Activated naive CD4-positive, alpha-beta T cell treated with anti-CD3 and anti-CD28 coated beads, Interleukin-2, amount 50 U/mL, for 72 hours (primary cell): ENCODE measurements at places on chromosomes 7 and 10. TPM values are rescaled to one million over a fixed set of nuclear protein-coding genes. Genes with fewer than 3 reads are reported as not detected.

DNA sequence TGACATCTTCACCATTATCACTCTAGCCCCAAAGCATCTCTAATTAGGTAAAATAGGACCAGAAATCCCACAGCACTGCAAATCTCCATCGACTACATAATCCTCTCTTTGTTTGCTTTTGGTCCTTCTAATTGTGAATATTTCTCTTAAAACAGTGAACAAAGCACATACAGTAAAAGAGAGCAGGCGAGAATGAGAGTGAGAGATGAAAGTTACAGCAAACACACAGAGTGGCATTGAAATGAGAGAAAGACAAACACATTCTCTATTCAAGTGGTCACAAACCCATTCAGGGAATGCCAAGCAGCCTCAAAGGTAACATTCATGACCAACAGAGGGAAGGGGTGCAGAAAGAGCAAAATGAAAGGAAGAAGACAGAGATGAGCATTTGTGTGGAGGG is 109.8 kb upstream of the PTN start:
- no peak for DNase-seq

DNA sequence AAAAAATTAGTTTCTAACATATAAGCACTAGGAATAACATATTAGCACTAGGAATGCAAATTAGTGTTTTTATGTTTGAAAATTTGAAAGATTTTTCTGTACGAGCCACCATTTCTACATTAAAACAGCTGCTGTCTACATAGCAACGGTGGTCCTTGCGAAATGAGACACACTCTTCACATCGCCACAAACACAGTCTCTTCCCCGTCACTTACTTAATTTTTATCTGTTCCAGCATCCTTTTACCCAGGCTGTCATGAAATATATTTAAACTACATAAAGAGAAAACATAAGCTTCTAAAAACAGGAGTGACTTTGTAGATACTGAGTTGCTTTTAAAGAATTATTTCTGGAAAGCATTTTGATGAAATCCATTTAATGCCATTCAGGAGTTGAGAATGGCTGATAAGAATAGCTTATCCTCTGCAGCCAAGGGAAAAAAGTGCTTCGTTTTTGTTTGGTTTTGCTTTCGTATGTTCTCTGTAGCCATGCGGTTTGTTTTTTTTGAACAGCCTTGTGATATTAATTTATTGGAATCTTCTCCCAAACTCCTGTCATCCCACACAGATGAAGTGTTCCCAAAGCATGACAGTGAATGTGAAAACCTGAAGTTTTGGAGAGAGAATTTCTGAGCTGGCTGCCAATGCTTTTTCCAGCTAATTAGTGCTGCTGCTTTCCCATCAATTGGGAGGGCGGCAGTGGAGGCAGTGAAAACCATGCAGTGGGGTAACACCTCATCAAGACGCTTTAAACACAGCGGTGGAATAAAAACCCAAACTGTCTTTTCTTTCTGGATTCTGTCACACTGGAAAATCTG is 603.7 kb upstream of the ADARB2 start:
- DNase-seq, result no peak

DNA sequence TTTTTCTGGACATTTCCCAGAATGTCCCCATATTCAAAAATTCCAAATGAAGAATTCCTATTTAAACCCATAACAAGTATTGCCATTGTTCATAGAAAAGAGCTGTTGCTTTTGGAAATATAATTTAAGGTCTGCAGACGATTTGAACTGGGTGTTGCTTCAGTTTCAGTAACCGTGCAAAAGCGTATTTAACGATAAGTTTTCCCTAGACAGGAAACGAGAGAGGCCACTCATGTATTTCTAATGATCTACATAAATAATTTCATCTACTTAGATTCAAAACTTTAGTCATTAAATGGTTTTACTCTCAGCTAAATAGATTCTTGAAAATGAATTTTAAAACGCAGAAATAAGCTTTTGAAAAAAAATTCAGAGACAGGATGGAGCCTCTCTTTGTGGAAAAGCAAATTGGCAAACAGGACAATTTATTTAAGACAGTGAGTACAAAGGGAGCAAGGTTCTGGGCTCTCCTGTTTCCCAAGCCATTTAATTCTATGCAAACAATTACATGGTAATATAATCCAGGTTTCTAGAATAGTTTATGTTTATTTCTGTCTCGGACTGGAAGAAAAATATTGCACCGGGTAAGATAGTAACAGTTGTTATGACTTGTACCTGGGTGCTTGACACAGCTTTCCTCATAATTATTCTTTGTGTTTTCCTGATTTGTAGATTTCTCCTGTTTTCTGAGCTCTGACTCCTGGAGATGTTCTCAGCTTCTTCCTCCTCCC is 263.0 kb downstream of the BAMBI start:
- no peak for DNase-seq

DNA sequence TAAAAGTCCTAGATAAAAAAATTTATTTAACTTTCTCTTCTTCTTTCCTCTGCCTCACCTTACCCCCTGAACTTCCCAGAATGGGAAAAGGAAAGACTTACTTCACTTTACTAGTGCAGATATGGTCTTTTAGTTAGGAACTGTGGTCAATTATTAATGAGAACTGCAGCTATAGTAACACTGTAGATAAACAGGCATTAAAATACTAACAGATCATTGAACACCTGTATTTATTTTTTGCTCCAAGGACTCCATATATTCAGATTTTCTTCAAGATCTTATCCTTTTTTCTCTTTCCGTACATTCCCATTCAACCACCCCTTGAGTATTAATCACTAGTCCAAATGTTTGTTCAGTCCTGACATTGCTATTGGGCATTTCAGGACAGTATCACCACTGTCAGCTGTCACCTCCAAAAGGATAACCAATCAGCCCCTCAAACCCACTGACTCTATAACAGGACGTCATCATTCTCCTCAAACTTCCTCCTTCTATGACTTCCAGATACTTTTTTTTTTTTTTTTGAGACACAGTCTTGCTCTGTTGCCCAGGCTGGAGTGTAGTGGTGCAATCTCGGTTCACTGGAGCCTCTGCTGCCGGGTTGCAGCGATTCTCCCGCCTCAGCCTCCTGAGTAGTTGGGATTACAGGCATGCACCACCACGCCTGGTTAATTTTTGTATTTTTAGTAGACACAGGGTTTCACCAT is 4.2 kb downstream of the CPVL start:
- DNase-seq, result no peak

DNA sequence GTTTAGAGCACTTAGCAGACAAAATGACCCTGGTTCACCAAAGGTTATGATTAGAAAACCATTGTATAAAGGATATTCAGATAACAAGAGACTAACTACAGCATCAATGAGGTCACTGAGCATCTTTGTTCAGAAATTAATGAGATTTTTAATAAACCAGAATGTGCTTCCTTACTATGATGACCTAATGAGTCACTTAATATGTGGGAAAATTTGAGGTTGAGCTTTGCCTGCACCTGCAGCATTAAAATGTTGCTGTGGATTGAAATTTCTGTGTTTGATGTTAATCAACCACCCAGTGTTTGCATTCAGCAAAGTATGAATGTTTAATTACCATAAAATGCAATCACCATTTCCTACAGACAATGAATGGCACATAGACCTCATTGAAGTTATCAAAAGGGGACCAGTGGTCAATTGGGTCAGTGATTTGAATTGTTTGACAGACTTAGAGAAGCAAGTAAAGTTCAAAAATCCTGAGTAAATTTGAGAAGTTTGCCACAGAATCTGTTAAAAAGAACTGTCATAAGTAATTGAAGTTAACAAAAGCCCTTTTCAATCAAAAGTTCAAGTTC is 45.8 kb downstream of the EXOC6 start:
- DNase-seq, result no peak

GRCh38 chr7:17944720-17945119 is 4.4 kb upstream of the SNX13 start:
- DNase-seq, result no peak

DNA sequence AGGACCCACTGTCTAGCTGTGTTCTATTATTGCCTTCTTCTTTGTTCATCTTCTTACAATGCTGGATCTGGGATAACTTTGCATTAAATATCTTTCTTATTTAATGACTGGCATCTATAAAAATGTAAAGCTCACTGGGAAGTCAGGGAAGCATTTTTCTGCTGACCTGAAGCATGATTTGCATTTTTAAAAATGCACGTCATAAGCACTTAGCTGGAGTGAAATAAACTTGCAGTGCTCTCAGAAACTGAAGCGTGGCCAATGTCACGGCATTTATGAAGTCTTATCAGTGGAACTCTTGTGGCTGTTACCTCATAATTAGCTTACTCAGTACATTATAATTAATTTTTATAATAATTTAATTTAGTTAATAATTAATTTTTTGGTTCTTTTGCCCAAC is 59.1 kb downstream of the FRMD4A start:
- DNase-seq, result no peak

- no peak for DNase-seq
Observed at GRCh38 chr7:50496569-50496968, 46.4 kb upstream of the FIGNL1 start.

DNA sequence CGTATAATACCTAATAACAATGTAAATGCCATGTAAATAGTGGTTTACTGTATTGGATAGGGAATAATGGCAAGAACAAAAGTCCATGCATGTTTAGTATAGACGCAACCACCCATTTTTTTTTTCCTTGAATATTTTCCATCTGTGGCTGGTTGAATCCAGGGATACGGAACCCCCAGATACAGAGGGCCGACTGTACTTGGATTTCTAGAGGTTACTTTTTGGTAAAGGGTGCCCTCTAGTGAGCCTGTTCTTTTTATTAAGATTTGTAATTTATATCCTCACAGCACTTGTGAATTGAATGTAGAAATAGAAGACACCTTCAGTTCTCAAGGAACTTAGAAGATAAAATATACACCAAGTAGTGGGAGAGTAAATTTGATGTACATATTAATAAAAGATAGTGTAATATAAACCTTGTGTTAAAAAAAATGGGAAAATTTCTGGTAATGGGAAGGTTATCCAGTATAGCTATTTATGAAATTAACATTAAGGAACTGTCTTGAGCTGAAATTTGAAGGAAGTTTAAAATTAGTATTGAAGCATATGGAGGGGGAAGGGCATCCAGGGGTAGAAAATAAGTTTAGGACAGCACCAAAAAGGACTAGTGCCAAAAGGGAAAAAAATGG is 32.0 kb downstream of the EXOC6 start:
- DNase-seq, result no peak

DNA sequence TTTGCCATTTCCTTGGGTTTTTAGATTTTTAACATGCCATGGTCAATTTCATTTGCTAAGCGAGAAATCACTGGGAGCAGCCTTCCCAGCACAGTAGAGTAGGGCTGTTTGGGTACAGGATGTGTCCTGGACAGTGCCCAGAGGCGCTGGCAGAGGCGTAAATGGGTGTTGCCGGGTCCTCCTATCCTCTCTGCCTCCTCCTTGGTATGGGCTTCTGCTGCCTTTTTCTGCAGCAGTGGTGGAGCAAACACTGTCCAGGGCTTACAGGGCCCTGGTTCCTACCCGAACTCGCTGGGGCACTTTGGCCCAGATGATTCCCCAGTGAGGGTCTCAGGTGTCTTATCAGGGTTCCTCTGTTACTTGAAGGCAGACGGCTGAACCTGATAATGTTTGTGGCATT is 298.3 kb downstream of the RPS24 start:
- DNase-seq, result no peak

DNA sequence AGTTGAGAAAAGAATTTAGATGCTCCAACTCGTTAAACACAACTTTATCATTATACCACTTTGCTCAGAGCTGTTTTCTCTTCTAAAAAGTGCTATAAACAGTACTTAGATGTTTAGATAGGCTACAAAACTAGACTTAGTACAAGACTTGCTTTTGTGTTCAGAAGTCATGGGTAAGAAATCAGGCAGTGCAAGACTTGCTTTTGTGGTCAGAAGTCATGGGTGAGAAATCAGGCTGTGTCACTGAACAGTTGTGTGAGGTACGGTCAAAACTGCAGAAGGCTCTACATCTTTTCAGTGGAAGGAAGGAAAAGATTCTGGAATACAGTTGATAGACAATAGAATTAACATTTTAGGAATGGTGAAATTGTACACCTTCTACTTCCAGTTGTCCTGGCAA is 239.7 kb downstream of the DNAJB9 start:
- no peak for DNase-seq

- DNase-seq, result no peak
Observed at GRCh38 chr10:58892031-58892531, 284.4 kb upstream of the PHYHIPL start.

GRCh38 chr10:101968286-101968939 is 87.6 kb downstream of the ARMH3 start:
- no peak for DNase-seq

DNA sequence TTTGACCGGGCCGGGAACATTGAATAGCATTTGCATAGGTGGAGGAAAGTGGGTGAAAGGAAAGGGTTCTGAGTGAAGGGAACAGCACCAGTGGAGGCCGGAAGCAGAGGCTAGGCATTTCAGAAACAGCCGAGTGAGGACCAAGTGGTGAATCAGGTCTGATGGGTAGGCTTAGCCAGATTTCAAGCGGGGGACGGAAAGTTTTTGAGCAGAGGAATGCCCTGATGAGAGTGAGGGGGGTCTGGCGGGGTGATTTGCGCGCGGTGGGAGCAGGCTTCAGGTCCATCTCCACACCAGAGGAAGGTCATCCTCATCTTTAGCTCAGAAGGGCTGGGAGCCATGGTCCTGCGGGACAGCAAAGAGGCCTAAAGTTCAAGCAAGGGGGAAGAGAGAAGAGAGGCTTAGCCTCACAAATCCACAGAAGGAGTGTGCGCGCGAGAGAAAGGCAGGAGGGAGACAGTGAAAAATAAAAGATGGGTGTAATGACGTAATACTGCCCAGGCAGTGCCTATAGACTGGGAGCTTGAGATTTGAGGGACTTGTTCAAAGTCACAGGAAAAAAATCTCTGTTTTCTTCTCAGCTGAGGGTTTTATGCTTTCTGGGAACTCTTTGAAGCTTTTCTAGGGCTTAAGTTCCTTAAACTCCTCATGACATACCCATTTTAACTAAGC is 1.0 kb upstream of the DENND2A start:
- DNase-seq, result no peak

- no peak for DNase-seq
Observed at GRCh38 chr7:88761779-88762178, 2.3 kb downstream of the ZNF804B start.

DNA sequence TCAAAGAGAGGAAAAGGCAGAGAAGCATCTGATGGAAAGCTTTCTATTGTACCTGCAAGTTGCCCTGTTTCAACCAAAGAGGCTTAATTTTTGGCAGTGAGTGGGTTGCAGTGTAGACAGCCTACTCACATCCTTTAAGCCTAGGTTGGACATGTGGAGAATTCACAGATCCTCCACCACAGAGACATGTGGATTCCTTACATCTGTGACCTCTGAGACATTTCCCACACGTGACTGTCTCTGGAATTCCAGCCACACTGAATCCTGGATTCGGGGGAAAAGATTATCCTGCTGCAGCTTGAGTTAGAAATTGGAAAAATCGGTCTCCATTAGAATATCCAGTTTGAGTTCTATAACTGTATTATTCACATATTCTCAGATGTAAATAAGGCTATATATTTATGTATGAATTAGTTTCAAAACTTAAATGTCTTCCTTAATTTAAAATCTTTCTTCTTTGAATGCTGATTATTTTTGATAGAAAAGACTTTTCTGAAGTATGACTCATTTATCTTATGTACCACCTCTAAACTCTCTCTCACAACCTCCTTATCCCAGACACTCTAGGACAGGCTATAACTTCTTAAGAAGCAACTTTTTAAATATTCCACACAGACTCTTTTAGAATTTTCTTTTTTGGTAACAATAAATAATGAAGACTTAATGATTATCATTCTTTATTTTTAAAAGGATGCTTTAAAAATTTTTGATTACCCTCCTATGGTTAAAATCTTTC is 123.3 kb downstream of the TWIST1 start:
- no peak for DNase-seq

The CCL24 gene
- not detected for total RNA-seq

The STEAP1 gene
- total RNA-seq, result 0.30 TPM

The TDRD1 gene
- 0.20 TPM for total RNA-seq

The IDI2 gene
- total RNA-seq, result not detected

The TAS2R5 gene
- total RNA-seq, result 2.7 TPM

The ENKUR gene
- 0.08 TPM for total RNA-seq
